ENCODE measurements at places on chromosomes 5 and 9.

DNA sequence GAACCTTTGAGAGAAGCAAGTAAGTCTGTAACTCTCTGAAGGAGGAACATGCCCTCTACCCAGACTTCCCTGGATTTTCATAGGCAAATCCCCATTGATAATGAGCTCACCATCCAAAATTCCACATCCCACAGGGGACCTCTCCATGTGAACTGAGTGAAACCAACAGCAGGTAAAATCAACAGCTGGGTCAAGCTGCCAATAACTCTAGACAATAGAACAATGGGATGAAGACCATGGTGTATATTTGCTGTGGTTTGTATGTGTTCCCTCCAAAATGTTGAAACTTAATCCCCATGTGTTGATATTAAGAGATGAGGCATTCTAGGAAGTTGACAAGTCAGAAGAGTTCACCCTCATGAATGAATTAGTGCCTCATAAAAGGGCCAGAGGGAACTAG is 110.2 kb upstream of the MYO10 start:
- DNase-seq: no peak

- no peak for DNase-seq
Measured at GRCh38 chr9:111621895-111622480, 9.1 kb upstream of the DNAJC25 start.

DNA sequence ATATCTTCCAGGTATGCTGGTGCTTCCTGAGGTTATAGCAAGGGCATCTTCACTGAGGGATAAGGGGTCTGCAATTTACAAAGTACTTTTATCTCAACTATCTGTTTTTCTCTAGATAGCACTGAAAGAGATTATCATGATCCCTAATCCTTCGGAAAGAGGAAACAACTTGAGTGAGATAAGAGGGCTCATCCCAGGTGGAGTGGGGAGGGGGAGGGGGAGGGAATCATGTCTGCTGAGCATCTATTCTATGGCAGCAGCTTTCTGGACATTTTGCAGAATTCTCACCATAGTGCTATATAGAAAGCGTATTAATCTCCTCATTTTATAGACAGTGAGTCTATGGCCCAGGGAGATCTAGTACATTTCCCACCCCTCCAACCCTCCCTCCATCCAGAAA is 5.9 kb downstream of the TNFSF15 start:
- no peak for DNase-seq

GRCh38 chr9:75101004-75101588 is 12.8 kb downstream of the OSTF1 start:
- no peak for DNase-seq
